Stimulated activated naive CD8-positive, alpha-beta T cell treated with anti-CD3 and anti-CD28 coated beads, Interleukin-15, amount 100 ng/mL, for 72 hours (primary cell): ENCODE measurements at places on chromosomes 13 and 19.

- DNase-seq = no peak
Observed at GRCh38 chr19:16363133-16363851, 38.7 kb downstream of the KLF2 start.

DNA sequence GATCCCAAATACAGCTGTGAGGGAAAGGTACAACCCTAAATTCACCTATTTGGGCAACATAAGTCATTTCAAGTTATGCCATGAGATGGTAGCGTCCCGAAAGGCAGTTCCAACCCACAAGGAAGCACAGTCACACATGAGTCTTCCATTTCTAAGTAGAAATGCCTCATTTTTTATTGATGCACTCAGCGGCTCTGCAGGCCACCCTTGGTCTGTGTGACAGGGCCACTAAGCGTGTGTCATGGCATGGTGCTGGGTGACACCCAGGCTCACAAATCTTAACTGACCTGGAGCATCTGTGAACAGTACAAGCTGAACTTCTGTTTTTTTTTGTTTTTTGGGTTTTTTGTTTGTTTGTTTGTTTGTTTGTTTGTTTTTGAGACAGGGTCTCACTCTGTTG, 15.1 kb downstream of the RAB20 start:
- no peak for DNase-seq

- DNase-seq = no peak
Observed at GRCh38 chr19:33256261-33256660, 30.6 kb upstream of the SLC7A10 start.

DNA sequence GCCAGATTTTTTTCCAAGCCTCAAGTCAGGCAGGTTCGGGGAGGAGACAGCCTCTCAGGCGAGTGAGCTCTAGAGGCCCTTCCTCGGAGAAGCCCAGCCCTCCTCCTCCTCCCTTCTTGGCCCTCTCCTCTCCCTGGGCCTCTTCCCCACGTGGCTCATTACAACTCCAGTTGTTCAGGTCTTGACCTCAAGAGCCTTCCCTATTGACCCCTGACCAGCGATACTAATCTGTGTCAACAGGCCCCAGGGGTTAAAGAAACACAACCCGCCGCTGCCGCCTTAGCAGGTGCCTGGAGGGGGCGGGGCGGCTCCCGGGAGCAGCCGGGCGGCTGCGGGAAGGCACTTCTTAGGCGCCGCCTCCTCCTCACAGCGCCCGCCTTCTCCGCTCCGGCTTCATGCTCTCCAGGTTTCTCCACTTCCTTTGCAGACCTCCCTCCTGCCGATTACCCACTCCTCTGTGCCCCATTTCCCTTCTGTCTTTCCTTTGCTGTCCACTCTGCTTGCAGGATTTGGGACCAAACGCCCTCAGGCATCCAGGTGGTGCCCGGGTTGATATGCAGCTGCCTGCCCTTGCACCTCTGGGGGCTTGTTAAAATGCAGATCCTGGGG, 51.0 kb downstream of the LYL1 start:
- no peak for DNase-seq

- no peak for DNase-seq
Observed at GRCh38 chr19:29881386-29881785, 60.7 kb upstream of the URI1 start.

DNA sequence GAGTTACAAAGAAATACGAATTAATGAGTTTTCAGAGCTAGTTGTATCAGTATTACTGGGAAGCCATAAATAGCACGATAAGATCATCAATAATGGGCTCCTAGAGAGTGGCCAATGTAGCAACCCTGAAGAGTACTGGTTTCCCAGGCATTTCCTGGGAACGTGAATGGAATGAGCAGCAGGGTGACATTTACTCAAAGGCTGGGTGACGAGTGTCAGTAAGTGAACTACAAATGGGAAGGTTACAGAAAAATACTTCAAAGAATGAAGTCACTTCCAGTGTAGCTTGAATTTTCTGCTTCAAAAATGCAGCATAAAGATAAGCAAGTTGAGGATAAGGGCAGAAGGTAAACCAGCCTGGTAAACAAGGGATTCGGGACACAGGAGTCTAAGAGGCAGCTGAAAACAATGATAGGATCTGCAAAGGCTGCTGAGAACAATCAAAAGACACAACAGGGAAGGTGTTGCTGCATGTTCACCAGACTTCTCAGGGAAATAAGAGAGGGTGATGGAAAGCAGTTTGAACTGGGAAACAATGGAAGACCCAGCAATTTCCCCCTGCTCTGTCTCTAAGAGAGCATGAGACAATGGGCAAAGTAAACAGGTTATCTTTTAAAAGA, 48.6 kb upstream of the POSTN start:
- DNase-seq = no peak

- peak; percentile 68 for DNase-seq
Observed at GRCh38 chr19:53195265-53195903, 2.2 kb upstream of the ZNF665 start.

GRCh38 chr13:100112186-100112838, 23.4 kb downstream of the PCCA start:
- DNase-seq = no peak

GRCh38 chr13:67281466-67281865, 51.3 kb upstream of the PCDH9 start:
- DNase-seq = no peak
